ENCODE measurements at places on chromosomes 1 and 21.

DNA sequence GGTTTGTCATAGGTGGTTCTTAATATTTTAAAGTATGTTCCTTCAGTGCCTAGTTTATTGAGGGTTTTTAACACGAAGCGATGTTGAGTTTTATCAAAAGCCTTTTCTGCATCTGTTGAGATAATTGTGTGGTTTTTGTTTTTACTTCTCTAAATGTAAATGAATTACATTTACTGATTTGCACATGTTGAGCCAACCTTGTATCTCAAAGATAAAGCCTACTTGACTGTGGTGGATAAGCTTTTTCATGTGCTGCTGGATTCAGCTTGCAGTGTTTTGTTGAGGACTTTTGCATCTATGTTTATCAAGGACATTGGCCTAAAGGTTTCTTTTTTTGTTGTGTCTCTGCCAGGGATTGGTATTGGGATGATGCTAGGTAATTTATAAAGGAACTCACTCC lies 142.5 kb downstream of the PRDM2 start:
- H3K4me3 ChIP-seq, result no peak overlapping the region
- no peaks in the 10 kb centered on the region for H3K36me3 ChIP-seq
- DNase-seq, result no peak
- H3K27me3 ChIP-seq, result peaks cover 10% of the 10 kb centered on the region
- no peak overlapping the region for H3K27ac ChIP-seq

DNA sequence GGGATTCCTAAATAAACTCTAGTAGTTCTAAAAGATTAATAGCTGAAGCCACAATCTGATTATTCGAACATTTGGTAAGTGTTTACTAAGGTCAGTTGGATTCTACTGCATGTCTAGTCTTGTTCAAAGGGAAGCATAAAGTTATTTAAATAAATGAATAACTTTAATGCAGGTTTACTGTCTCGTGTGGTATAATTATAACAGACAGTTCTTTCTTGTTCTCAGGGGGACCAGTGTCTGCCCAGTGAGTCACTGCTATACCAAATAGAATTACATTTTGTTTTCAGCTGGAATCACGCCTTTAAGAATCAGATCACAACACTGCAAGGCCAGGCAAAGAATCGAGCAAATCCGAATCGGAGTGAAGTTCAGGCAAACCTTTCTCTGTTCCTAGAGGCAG lies 45.1 kb downstream of the SMG7 start:
- peaks cover 15% of the 10 kb centered on the region for H3K4me1 ChIP-seq
- no peak for DNase-seq
- H3K4me3 ChIP-seq, result no peak overlapping the region
- H3K27ac ChIP-seq, result no peak overlapping the region

- H3K27me3 ChIP-seq, result no peaks in the 10 kb centered on the region
- no peak overlapping the region for H3K27ac ChIP-seq
- no peaks in the 10 kb centered on the region for H3K4me1 ChIP-seq
- no peaks in the 10 kb centered on the region for H3K36me3 ChIP-seq
Observed at GRCh38 chr1:86852289-86852688, 61.6 kb downstream of the SELENOF start.

DNA sequence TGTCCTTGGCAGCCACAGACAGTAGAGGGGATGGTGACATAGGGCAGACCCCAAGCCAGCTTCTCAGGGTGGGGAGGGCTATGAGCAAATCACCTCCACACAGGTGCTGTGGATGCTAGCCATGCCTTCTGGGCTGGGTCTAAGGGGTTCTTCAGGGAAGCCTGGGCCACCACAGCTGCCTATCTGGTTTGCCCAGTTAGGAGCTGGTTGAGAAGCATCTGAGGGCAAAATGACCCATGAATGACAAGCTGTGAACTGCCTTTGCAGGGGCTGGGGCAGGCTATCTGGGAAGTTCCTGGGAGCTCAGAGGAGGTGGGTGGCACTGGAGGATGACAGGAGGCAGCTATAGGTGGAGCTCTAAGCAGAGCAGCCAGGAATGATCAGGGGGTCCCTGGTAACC lies 10.1 kb upstream of the ARHGEF10L start:
- no peak overlapping the region for H3K27ac ChIP-seq
- no peak for DNase-seq
- H3K36me3 ChIP-seq, result no peaks in the 10 kb centered on the region
- H3K4me1 ChIP-seq, result no peaks in the 10 kb centered on the region
- H3K27me3 ChIP-seq, result peaks cover 20% of the 10 kb centered on the region

- peaks cover 5% of the 10 kb centered on the region for H3K36me3 ChIP-seq
- no peak overlapping the region for H3K27ac ChIP-seq
- H3K4me3 ChIP-seq, result no peak overlapping the region
- H3K4me1 ChIP-seq, result no peaks in the 10 kb centered on the region
- H3K27me3 ChIP-seq, result no peaks in the 10 kb centered on the region
Observed at GRCh38 chr21:45748593-45748992, 105.1 kb downstream of the PCBP3 start.

DNA sequence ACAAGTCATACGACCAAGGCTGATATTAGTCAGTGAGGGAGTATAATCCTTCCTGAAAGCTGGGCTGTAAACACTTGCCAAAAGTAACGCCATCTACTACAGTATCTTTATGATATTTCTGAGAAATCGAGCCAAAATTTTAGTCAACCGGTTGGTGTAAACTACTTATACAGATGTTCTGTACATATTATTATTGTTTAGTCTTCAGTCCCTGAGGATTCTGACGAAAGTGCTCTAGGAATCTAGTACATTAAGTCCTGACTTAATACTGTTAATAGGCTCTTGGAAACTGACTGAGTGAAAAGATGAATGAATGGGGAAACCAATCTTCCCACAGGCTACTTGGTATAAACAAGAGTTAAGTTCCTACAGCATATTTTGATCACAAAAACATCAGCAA lies 274.3 kb downstream of the USP25 start:
- DNase-seq, result no peak
- no peaks in the 10 kb centered on the region for H3K36me3 ChIP-seq
- H3K4me1 ChIP-seq, result no peaks in the 10 kb centered on the region
- H3K4me3 ChIP-seq, result no peak overlapping the region

DNA sequence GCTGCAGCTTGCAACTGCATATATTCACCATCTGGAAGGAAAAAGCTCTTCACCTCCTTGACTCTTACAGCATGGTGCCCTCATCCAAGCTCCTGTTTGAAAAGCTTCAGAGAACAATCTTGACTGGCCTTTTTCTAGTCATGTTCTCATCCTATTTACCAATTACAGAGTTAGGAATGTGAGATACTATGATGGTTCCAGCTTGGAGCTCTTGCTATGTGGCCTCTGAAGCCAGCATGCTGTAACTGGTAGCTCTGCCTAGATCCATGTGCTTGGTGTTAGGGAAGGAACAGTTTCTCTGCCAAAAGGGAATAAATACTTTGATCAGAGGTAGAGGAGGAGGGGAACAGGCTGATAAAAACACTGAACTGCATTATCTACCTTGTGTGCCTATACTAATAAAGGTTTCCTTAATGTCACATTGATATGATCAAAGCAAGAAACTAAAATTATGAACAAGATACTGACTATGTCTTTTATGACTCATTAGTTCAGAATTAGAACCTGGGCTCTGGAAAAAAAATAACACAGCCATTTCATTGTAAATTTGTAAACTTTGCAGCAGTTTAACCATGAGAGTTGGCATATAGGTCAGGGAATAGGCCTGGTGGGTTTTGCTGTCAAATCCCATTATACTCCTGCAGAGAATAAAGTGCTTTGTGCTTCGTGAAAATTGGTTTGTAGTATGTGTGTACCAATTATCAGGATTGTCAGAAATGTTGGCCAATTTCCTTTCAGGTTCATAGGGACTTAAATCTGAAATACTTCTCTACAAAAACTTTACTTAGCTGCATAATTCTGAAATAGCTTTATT lies 92.7 kb downstream of the LEPR start:
- no peak overlapping the region for H3K27ac ChIP-seq
- H3K27me3 ChIP-seq, result no peaks in the 10 kb centered on the region
- no peak overlapping the region for H3K4me3 ChIP-seq
- H3K4me1 ChIP-seq, result no peaks in the 10 kb centered on the region

GRCh38 chr1:94270801-94271203 lies 33.4 kb upstream of the ARHGAP29 start:
- no peaks in the 10 kb centered on the region for H3K36me3 ChIP-seq
- H3K4me3 ChIP-seq, result no peak overlapping the region
- peaks cover 6% of the 10 kb centered on the region for H3K27me3 ChIP-seq
- no peak overlapping the region for H3K27ac ChIP-seq
- no peak for DNase-seq
- no peaks in the 10 kb centered on the region for H3K4me1 ChIP-seq

DNA sequence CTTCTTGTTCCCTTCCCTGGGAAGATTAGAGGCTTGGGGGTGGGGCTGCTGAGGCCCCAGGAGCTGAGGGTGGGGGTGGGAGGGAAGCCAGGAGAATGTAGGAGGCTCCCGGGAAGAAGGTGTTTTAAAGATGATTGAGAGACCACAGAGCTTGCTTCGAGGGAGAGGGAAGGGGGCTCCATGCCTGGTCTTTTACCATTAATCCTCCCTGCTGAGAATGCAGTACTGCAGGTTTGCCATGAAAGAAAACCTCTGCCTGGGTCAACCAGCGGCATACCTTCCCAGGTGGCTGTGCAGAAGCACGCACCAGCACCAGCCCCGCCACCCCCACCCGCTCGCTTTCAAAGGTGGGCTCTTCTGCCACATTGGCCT lies 15.4 kb downstream of the ABCA4 start:
- no peak overlapping the region for H3K27ac ChIP-seq
- DNase-seq, result no peak
- no peaks in the 10 kb centered on the region for H3K36me3 ChIP-seq
- no peak overlapping the region for H3K4me3 ChIP-seq
- H3K4me1 ChIP-seq, result no peaks in the 10 kb centered on the region

GRCh38 chr1:116559304-116559761 lies 11.5 kb downstream of the CD58 start:
- peaks cover 90% of the 10 kb centered on the region for H3K4me1 ChIP-seq
- H3K36me3 ChIP-seq, result peaks cover 23% of the 10 kb centered on the region
- H3K4me3 ChIP-seq, result no peak overlapping the region
- no peak for DNase-seq
- H3K27ac ChIP-seq, result no peak overlapping the region
- H3K27me3 ChIP-seq, result no peaks in the 10 kb centered on the region

DNA sequence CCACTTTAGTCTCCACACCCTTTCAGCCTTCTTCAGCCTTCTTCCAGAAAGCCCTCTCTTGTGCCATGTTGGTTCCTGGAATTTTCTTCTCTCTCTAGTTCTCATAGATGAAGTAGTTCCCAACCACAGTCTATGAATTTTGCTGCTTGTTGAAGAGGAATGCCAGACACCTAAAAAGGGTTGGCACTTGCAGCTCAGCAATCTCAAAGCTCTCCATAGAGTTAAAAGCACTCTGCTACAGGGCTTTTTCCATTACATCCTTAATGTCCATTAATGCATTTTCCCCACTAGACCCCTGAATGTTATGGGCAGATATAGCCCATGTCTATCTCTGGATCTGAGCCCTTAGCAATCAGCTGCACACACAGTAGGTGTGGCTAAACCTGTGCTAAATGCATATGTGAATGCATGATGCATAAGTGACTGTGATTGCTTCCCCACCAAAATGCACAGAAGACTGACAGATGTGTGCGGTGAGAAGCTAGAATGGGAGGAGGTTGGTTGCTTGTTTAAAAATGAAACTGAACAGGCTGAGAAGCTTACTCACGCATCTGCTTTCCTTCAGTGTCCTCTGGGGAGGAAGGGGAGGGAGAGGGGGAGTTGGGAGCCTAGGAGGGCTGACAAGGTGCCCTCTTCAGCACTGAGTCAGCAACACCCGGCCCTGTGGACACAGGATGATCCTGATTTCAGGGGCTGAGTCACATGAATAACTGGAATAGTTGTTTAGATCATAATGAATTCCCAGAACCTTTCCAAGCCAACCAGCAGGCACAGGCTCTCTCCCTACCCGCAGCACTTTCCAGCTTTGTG lies 146.1 kb upstream of the FGGY start:
- H3K36me3 ChIP-seq, result no peaks in the 10 kb centered on the region
- H3K27me3 ChIP-seq, result no peaks in the 10 kb centered on the region
- no peak overlapping the region for H3K4me3 ChIP-seq
- peaks cover 16% of the 10 kb centered on the region for H3K4me1 ChIP-seq
- no peak overlapping the region for H3K27ac ChIP-seq
- DNase-seq, result peak; percentile 37

DNA sequence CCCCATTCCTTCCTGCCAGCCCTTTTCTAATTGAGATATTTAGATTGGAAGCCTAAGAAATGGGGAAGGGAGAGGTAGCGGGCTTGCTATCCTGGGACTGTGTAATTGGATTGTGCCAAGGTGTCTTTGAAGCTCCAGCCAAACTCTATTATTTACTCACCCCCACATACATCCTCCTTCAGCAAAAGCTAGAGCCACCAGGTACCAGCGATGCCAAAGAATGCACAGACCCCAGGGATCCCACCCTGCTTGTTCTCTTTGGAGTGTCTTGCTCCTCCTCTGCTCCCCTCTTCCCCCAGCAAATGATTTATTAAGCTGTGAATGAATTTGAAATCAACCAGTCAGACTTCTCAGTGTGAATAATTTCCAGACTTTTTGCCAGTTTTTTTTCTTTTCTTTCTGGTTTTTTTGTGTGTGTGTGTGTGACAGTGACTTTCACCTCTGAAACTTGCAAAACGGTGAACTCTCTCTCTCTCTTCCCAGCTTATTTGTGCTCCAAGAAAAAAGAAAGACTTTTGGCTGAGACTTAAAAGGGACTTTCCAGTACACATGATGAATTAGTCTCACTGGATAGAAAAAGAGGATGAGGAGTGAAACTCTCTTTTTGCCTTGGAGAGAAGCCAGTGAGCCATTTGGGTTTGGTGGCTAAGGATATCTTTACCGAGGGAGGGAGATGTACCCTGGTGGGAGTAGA lies 1.8 kb downstream of the VASH2 start:
- H3K36me3 ChIP-seq, result no peaks in the 10 kb centered on the region
- no peak for DNase-seq
- peaks cover 7% of the 10 kb centered on the region for H3K4me1 ChIP-seq

DNA sequence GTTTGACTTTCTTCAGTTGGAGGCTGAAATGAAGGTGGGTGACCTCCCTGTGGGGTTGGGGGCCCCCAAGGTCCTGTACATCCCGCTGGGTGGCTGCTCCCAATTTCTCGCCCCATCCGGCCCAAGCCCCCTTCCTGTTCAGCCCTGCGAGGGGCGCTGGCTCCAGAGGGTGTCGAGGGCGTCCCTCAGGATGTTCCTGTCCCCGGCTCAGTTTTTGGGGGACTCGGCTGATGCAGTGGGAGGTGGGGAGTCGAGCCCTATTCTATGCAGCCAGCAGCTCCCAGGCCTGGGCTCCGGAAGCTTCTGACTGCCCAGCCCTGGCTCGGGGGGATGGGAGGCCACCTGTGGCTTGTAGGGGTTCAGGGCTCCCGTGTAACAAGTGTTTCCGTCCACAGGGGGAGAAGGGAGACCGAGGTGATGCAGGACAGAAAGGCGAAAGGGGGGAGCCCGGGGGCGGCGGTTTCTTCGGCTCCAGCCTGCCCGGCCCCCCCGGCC lies 38.2 kb downstream of the SLC19A1 start:
- no peaks in the 10 kb centered on the region for H3K4me1 ChIP-seq
- no peak overlapping the region for H3K4me3 ChIP-seq
- DNase-seq, result no peak
- no peak overlapping the region for H3K27ac ChIP-seq
- H3K36me3 ChIP-seq, result no peaks in the 10 kb centered on the region
- H3K27me3 ChIP-seq, result no peaks in the 10 kb centered on the region

Data from activated CD4-positive, alpha-beta memory T cell treated with anti-CD3 and anti-CD28 coated beads for 36 hours (primary cell).